ENCODE measurements at places on chromosomes 11 and 22.

DNA sequence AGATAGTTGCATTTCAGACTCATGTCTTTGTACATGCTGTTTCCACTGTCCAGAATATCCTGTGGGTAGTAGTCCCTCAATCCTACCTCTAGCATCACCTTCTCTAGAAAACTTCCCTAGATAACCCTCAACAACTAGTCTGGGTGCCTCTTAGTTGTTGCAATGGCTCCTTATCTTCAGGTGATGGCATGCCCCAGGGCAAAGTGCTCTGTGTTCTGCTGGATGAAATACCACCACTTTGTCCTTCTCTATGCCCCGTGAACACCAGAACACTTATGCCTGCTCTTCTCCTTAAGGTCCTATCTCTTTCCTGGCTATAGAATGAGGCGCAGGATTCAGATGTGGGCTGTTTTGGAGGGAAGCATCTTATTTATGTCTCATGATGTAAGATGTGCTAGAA, 158.3 kb upstream of the CTSC start:
- no peak for DNase-seq

DNA sequence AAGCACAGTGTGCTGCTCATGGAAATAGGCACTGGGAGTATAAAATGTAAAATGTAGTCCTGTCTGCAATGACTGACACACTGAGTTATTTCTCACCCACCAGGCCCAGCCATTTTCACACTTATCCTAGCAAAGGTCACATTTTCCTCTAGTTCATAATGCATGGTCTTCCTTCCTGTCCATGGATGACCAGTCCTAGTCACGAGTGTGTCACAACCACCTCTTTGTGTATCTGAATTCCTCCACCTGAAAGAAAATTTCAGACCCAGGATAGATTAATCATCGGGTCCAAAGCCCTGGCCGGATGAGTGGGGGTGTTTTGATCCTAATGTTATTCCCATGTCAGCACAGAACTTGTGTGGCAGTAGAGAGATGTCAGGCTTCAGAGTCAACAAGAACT, at the start of gene MRGPRX4:
Gene MRGPRX4, plus strand, starts transcription at position 172 of the 400 bp plus-strand sequence. CDS start 420 bp downstream, outside the sequence.
- DNase-seq = no peak

- peak; percentile 66 for DNase-seq
Measured at GRCh38 chr11:61293867-61294716, 1.0 kb downstream of the VWCE start.

DNA sequence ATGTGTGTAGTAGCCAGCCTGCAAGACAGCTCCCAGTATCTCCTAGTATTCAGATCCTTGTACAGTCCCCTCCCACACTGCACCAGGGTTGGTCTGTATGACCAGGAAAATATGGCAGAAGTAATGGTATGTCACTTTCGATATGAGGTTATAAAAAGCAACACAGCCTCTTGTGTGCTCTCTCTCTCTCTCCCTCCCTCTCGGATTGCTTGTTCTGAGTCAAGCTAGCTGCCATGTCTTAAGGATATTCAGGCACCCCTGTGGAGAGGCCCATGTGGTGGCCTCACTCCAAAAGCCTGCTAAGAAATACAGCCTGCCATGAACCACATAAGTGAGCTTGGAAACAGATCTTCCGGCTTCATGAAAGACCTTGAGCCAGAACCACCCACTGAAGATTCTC, 25.4 kb downstream of the FXYD6 start:
- no peak for DNase-seq

DNA sequence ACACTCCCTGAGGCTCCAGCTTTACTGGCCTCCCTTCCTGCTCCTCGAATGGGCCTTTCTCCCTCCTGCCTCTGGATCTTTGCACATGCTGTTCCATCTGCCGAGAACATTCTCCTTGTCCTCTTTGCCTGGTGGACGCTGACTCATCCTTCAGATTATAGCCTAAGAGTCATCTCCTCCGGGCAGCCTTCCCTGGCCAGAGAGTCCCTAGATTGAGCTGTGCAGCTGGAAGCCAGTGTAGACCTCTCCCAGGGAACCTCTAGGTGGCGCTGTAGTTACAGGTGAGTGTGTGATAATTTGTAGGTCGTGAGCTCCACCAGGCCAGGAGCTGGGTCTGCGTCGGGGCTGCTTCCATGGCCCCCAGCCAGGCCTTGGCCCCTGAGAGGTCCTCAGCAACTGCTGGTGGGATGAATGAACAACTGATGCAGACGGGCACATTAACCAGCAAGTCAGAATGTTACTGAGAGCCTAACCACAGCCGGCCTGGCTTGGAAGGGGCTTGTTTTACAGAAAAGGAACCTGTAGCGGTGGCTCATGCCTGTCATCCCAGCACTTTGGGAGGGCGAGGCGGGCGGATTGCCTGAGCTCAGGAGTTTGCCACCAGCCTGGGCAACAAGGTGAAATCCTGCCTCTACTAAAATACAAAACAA, 8.7 kb downstream of the PNPLA5 start:
- peak; percentile 70 for DNase-seq

DNA sequence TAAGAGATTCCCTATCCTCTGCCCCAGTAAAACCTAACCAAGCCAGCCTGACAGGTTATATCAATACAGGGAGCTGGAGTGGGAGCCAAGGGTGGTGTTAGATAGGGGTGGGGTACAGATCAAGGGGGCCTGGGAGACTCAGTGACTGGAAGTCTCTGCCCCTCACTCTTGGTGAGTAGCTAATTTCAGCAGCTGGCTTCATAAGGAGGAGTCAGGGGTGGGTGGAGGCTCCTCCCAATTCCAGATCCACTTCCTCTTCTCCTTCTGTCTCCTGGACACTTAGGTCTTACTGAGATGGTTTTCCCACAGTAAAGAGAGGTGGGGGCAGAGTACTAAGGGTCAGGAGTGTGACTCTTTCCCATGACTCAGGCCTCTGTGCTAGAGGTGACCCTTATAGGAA, 1.1 kb upstream of the VSIG2 start:
- no peak for DNase-seq

GRCh38 chr11:19194620-19195308, 7.0 kb downstream of the CSRP3 start:
- DNase-seq = no peak

Measured in activated CD4-positive, alpha-beta T cell treated with anti-CD3 and anti-CD28 coated beads for 48 hours (primary cell).